ENCODE measurements at places on chromosomes 2 and 18.

- no peak for DNase-seq
Observed at GRCh38 chr2:43420389-43420801, 175.4 kb downstream of the THADA start.

DNA sequence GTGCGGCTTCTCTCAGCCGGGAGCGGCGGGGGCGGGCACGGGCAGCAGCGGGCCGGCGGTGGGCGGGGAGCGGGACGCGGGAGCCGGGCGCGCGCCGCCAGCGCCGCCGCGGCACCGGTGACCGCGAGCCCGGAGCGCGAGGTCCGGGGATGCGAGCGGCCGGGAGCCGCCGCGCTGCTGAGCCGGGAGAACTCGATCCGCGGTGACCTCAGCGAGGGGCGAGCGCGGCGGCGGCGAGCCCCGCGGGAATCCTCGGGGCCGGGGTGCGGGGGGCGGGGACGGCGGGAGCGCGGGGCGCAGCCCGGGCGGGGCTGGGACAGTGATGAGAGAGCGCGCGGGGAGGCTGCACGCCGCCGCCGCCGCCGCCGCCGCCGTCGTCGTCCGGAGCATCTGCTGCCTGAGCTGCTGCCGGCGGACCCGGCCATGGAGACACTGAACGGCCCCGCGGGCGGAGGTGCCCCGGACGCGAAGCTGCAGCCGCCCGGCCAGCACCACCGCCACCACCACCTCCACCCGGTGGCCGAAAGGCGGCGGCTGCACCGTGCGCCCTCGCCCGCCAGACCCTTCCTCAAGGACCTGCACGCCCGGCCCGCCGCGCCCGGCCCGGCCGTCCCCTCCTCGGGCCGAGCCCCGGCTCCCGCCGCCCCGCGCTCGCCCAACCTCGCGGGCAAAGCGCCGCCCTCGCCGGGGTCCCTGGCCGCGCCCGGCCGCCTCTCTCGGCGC is at the start of gene MTCL1:
Gene MTCL1 (plus strand): TSS at position 319 of the 723 bp plus-strand sequence. CDS start 105 bp downstream, at position 424.
- no peak for DNase-seq

DNA sequence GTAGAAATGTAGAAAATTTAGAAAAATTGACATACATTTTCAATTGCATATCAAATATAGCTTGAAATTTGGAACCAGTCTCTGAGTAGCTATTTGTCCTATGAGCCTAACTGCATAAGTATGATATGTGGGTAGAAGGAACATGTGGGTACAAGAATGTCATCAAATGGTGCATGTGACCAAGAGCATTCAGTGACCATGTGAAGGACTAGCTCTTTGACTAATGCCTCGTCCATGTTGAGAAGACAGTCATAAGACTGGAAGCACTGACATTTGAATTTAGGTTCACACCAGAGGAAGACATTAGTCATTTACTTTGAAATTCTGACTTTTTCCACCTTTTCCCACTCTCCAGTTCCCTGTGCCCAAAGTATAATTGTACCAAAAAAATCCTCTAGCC is 12.6 kb downstream of the MRPL44 start:
- no peak for DNase-seq

DNA sequence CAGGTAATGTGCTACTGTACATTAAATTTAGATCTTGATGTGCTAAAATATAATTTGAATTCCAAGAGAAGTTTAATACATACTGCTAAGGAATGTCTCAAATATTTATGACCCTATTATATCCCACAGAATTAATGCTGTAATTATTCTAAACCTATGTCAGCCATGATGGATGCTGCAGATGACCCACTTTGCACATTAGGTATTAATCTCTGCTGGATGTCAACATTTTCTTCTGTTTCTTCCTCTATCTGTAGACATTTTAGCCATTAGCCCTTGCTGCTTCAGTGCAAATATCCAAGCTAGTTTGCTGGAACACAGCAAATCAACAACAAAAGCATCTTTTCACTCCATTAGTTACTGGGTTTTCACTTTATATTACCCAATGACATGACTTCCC is 164.6 kb downstream of the CDH2 start:
- no peak for DNase-seq

- DNase-seq: no peak
Observed at GRCh38 chr2:179255129-179255528, 9.5 kb downstream of the SESTD1 start.

GRCh38 chr2:149473068-149473467 is 114.5 kb downstream of the MMADHC start:
- DNase-seq: no peak

- no peak for DNase-seq
Observed at GRCh38 chr2:221420245-221420644, 151.9 kb downstream of the EPHA4 start.

- no peak for DNase-seq
Observed at GRCh38 chr2:151713291-151713903, 20.9 kb downstream of the NEB start.

DNA sequence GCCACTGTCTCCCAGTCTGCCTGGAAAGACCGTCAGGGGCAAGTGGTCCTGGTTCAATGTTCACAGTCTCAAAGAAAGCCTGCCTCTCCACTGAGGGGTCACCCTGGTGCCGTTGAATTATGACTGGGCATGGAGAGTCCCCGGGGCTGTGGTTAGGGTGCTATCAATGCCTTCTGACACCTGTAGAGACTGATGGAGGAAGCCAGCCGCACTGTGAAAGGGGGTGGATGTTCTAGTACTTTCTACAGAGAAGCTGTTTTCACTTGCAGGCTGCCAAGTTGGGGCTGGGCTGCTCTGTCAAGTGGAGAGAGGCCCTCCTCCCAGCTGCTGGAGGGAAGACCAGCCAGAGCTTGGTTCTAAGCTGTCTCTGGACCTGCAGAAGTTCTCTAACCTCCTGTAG is 80.5 kb downstream of the BCL2L11 start:
- peak; percentile 55 for DNase-seq

GRCh38 chr2:102103992-102104871 is 38.3 kb upstream of the IL1R1 start:
- DNase-seq: no peak

DNA sequence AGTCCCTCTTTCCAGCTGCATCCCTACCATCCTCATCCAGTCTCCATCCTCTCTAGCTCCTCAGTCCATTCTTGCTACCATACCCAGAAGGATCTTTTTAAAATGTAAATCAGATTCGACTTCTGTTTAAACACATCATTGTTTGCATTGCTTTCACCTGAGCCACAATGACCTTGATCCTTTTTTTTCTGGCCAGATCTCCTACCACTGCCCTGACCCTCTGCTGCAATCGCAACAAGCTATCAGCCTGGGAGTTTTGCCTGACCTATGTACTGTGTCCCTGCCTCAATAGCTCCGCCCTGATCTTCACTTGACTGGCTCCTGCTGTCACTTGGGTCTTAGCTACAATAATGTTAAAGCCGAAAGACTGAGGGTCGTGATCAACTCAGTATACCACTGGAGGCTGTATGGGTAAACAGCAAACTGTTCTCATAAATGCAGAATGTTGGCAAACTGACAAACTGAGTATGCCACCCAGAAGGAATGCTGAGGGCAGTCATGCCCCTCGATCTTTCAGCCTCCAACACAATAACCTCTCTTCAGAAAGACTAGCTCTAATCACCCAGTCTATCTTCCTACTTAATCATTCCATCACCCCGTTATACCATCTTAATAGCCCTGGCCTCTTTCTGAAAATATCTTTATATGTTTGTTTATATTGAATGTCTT is 2.6 kb upstream of the RBM43 start:
- DNase-seq: no peak

- no peak for DNase-seq
Observed at GRCh38 chr2:26849056-26849999, 1.4 kb downstream of the DPYSL5 start.

DNA sequence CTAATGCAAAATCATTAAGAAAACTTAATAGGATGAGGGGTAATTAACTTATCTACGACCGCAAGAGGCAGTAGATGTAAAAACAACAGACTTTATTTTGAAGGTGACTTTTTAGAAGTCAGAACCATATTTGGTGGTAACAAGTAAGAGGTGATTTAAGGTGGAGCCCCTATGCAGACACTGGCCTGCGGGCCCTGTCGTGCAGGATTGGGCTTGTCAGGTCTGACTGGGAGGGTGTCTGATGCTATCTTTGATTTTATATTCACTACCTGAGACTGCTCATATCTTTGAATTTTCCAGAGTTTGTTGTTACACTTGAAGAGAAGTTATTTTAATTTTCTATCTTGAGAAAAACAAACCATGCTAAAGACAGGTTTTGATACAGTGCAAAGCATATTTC is 29.1 kb upstream of the SCLY start:
- no peak for DNase-seq

DNA sequence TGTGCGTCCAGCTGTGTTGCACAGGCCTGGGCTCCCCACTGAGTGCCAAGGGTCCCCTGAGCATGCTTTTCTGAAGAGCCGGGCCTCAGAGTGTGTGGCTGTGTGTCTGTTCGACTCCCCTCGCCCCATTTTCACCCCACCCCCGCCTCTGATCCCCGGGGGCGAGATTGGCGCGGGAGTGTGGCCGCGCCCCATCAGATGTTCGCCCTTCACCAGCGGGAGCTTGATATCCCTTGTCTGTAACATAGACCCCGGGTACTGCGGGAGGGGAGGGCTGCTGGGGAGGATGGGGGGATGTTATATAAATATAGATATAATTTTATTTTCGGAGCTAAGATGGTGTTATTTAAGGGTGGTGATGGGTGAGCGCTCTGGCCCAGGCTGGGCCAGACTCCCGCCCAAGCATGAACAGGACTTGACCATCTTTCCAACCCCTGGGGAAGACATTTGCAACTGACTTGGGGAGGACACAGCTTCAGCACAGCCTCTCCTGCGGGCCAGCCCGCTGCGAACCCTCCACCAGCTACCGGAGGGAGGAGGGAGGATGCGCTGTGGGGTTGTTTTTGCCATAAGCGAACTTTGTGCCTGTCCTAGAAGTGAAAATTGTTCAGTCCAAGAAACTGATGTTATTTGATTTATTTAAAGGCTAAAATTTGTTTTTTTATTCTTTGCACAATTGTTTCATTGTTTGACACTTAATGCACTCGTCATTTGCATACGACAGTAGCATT is 1.5 kb downstream of the RHOB start:
- peak; percentile 61 for DNase-seq

DNA sequence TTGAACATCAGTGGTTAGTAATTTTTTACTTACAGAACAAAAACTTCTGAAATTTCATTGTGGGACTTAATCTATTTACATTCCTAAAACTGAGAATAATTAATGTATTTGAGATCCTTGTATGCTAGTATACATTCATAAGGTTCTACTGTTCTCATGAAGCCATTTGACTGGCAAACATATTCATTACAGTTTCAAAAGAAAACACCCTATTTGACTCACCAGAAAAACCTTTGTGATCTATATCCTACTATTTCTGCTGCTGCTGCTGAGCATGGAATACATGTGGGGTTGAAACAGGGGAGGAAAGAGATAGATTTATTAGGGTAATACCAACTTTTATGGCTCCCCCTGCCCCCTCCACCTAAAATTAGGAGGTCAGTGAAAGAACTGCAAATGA is 21.8 kb downstream of the MARS2 start:
- no peak for DNase-seq

DNA sequence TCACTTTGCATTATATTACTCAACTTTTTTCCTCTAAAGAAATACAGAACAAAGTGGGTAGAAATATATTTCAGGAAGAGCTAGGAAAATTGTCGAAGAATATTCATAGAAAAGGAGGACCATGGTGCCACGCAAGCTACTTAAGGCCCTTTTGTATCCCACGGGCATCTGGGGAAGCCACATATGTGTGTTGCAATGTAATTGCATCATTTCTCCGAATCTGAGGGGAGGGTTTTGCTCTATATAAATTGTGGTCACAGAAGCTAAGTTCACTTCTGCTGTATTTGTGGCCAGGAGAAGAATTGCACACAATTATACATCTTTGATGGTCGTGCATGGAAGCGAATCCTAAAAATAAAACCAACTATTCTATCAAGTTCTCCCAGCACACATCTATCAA is 360.3 kb downstream of the IRS1 start:
- no peak for DNase-seq

GRCh38 chr2:26757873-26758789 is 6.0 kb upstream of the SLC35F6 start:
- DNase-seq: no peak

DNA sequence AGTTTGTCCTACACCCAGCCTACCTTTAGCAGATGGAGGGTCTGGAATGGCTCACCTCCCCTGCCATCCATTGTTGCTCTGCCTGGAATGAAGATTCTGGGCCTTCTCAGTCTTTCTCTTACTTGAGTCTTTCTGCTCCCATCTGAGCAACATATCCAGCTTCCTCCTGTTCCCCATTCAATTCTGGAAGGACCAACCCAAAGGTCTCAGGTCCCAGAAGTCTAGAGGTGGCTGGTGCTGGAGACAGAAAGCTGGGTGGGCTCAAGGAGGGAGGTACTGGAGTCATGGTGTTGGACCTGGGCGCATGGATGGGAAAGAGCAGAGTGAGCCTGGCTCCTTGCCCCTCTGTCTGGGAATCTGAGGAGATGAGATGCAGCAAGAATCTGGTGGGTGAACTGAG is 93.5 kb upstream of the SIX3 start:
- DNase-seq: no peak

GRCh38 chr2:26723991-26724750 is 31.6 kb downstream of the KCNK3 start:
- DNase-seq: no peak

GRCh38 chr18:59593291-59593717 is 103.9 kb downstream of the CCBE1 start:
- no peak for DNase-seq

DNA sequence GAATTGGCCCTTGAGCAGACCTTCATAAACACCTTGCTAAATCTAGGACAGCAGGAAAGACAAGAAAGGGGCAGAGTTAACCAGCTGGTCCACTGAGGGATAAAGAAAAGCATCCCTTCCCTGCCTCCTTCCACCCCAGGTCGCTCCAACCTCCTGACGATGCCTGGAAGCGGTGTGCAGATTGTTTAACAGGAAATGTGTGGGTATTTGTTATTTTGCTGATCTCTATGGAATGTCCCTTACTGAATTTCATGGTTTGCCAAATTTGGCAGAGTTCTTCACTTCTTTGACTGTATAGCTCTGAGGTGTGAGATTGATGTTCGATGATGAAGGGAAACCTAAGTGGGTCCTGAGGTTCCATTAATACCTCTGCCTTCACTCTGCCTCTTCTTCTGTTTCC is 72.9 kb downstream of the MAP3K20 start:
- DNase-seq: no peak

- no peak for DNase-seq
Observed at GRCh38 chr2:197296835-197297234, 13.7 kb downstream of the ANKRD44 start.
